ENCODE measurements at places on chromosomes 12 and 14.
A peak's percentile ranks its signal among the peaks of the same experiment; 100 is the strongest.

GRCh38 chr14:35362911-35363374 lies 41.6 kb downstream of the NFKBIA start:
- no peak for DNase-seq

- no peak for DNase-seq
Observed at GRCh38 chr14:61628016-61628725, 67.1 kb upstream of the HIF1A start.

DNA sequence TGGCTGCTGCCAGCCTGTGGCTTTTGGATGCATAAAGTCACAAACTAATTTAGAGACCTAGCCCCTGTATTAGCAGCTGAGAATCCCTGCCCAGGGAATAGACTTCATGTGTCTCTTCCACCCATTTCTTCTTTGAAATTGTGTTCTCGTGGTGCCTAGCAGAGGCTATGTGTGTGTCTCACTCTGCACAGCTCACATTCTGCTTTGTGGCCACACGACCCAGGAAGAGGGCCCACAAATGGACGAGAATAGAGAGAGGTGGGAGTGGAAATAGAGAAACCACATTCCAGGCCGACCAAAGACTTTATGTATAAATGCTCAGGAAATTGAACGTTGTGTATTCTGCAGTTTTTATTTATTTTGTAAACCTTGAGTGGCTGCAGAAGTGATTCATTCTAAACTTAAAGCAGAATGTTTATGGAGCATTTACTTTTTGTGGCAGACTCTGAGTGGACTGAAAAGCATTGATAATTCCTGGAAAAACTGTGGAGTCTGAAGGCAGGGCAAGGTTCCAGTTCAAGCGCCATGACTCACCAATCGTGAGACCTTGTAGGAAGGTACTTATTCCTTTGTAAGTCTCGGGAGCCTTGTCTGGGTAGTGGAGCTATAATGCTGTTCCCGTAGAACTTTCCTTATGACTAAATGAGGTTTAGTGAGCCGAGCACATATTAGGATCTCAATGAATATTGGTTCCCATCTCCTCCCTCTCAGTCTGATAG lies 9.1 kb downstream of the B4GALNT3 start:
- no peak for DNase-seq

DNA sequence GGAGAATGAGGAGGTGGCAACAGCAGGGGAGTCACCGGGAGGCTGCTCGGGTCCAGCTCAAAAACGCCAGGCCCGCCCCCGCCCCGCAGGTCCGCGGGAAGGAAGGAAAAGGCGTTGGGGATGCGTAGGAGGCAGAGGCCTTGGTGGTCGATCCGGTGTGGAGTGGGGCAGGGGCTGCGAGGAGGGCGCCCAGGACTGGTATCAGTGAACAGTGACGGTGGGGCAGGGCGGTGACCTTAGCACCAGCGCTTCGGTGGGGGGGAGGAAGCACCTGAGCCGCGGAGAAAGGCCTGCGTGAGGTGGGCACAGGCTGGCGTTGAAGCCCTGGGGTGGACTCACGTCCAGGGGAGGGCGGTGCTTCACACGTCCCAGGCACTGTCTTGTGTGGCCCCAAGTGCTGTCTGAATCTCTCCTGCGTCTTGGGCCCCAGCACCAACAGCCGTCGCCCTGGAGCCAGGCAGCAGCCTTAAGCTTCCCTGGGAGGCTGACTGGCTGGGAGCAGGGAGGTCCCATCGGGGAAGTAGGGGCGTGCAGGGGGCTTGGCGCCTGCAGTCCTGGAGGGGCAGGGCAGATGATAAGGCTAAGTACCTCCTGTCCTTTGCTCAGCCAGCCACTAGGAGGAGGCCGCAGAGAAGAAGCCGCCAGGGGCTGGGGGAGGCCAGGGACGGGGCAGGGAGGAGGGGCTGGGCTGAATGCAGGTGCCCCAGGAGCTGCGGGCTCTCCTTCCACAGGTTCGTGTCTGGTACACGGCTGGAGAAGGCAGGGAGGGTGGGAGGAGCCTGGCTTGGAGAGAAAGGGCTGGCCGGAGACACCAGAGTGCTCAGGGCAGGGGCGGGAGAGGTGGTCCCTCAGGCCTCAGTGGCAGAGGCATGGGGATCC lies 26.5 kb downstream of the ZBTB42 start:
- peak; percentile 69 for DNase-seq

DNA sequence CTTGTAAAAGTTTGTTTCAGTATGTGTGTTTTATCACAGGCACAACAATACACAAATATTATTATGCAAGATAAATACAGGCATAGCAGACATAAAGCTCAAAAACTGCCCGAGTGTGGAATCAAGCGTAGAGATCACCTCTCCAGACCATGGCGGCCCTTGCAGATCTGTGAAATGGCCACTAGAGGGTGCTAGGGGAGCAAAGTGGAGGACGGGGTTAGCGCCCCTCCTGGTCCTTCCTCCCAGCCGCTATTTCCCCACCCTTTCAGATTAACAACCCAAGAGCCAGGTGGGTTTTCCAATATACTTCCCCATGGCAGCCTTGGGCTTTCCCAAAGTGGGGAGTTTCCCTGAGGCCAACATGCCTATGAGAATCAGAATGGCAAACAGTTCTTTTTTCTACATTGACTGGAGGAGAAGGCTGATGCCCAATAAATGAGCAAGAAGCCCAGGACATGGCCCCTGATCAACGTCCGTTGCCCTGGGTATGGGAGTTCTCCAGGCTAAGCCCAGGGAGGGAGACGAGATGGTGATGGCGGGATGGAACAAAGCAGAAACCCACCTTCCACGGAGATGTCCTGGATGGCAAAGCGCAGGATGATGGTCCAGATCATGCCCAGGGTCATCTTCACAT lies 67.4 kb downstream of the ACTN1 start:
- DNase-seq = peak; percentile 79

DNA sequence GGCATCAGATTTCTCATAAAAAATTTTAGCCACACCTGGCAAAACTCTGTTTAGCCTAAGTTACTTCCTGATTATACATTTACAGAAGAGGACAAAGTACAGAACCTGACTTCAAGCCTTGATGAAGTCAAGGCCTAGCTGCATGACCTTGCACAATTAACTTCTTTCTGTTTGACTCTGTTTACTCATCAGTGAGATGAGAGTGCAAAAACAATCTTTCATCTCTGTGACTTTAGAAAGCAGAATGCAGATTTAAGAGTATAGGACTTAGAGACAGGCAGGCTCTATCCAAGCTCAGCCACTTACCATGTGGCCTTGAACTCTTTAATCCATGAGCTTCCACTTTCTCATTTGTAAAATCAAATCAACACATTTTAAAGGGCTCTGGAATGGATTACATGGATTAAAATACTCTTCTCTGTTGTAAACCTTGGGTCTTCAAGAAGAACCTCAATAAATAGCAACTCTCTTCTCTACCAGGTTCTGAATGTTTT lies 1178.9 kb downstream of the FLRT2 start:
- no peak for DNase-seq

- DNase-seq = peak; percentile 83
Observed at GRCh38 chr12:124771462-124772288, 92.0 kb downstream of the SCARB1 start.

DNA sequence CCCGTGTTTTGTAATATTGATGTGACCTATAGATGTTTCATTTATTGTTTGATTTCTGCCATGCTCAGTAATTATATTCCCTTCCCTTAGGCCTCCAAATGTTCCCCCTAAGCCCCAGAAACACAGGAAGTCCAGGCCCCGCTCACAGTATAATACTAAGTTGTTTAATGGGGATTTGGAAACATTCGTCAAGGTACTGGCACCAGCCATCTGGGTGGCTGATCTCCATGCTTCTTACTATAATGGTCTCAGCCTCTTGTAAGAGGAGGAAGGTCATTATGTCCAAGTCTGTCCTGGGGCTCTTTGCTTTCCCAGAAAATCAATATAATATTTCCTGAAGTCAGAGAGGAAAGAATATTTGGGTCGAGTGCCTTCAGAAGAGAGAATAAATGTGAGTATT lies 130.9 kb downstream of the KICS2 start:
- no peak for DNase-seq

GRCh38 chr14:74415115-74415437 lies 10.9 kb downstream of the SYNDIG1L start:
- DNase-seq = no peak

GRCh38 chr14:56085471-56085870 lies 32.7 kb upstream of the PELI2 start:
- no peak for DNase-seq

DNA sequence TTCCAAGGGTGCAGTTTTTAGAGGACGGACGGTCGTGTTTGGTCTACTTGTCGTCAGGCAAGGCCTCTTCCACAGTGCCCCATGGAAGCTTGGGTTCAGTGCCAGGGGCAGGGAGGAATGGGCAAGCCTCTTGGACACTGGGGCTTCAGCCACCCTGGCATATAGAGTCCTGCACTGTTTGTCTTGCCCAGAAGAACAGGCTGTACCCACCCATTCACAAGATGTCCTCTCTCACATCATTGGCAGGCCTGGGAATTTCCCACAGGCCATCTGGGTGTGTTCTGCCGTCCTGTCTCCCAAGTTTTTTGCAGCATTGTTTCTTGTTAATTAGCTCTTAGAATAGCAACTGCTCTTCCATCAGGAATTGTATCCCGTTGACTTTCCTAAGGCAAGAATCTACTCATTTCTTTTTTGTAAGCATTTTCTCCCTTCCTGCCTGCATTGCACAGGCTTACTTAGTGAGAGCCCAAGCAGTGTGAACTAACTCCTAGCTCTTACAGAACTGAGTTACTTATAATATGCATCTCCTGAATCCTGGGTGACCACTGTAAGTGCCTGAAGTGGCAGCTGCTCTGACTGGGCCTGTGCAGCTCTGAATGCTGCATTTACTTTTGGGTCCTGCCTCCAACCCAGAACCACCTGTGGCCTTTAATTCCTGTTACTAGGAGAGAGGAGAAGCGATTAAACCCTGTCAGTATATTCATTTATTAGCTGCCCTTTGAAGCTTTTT lies 149.4 kb upstream of the HIF1A start:
- DNase-seq = no peak

DNA sequence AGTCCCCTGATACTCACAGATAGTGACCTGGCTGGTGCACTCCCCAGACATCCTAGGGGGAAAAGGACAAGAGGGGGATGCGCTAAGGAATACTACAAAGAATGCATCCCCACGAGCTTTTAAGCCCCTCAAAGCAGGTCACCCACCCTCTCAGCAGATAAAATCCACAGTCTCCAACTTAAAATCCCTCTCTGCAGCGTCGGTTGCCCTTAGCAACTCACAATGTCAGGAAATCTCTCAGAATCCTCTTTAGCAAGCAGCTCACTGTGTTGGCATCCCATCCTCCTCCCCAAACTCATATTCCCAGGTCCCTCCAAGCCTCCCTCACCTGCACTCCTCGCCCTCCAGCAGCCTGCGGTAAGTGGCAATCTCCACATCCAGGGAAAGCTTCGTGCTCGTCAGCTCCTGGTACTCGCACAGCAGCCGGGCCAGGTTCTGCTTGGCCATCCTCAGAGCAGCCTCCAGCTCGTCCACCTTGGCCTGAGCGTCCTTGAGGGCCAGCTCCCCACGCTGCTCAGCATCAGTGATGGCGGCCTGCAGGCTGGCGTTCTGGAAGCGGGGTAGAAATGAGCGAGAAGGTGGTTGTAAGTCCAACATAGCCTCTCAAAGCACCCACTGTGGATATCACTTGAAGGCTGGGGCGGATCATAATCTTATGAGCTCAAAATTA lies 5.5 kb upstream of the KRT79 start:
- no peak for DNase-seq

- DNase-seq = no peak
Observed at GRCh38 chr14:74739293-74740030, 23.7 kb upstream of the YLPM1 start.

- no peak for DNase-seq
Observed at GRCh38 chr12:119627019-119627643, 33.6 kb downstream of the TMEM233 start.

- no peak for DNase-seq
Observed at GRCh38 chr12:41972196-41972595, 172.5 kb downstream of the GXYLT1 start.

GRCh38 chr12:53518381-53518780 lies 11.1 kb upstream of the NPFF start:
- no peak for DNase-seq

GRCh38 chr14:73684627-73685026 lies 29.6 kb downstream of the PNMA1 start:
- DNase-seq = no peak

- DNase-seq = no peak
Observed at GRCh38 chr12:130523208-130523607, 185.5 kb downstream of the PIWIL1 start.

DNA sequence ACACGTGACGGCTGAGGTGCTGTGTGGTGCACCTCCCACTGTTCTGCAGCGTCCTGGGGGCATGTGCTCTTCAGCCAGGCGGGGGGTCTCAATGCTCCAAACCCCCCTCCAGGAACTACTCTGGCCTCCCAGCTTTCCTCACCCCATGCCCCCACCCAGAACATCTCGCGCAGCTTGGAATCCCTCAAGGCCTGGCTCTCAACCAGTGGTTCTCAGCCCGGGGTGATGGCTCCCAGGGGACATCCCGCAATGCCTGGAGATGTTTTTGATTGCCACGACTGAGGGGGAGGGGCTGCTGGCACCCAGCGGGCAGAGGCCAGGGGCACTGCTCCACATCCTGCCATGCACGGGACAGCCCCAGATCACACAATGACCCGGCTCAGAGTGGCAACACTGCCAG lies 78.9 kb upstream of the DICER1 start:
- no peak for DNase-seq

GRCh38 chr12:68853396-68854077 lies 45.6 kb downstream of the MDM2 start:
- no peak for DNase-seq

DNA sequence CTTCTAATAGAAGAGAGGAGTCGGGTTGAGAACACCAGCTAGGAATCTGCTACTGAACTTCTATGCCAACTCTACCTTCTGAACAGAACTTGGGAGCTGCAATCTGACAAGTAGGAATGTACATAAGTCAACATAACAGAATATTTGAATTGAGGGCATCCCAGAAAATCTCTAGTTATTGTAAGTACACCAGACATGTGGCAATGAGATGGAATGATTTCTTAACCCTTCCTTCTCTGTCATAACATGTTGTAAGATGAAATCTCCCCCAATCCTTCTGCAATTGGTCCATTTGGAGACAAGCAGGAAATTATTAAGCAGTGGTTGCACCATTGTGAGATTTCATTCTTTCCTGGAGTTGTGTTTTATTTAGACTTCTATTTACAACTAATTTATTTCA lies 68.7 kb upstream of the TMPO start:
- DNase-seq = no peak

DNA sequence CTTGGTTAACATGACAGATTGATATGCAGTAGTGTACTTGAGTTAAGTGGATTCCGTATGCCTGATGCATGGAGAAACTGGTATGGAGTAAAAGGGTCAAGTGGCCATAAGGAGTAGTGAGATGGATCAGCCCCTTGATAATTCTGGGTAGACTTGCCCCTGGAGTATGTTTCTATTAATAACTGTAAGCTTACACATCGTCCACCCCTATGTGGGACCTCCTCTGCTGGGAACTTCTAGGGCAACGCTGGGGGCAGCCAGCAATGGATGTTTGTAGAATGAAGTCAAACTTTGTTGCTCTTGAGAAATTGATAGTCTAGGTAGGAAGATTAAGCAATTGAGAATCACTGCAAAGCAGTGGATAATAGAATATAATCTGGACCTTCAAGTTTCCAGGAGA lies 3.5 kb downstream of the C12orf75 start:
- DNase-seq = no peak

- DNase-seq = no peak
Observed at GRCh38 chr14:44040561-44040960, 466.5 kb downstream of the FSCB start.

- DNase-seq = no peak
Observed at GRCh38 chr12:75986001-75986746, 45.4 kb downstream of the PHLDA1 start.

All from activated naive CD4-positive, alpha-beta T cell treated with anti-CD3 and anti-CD28 coated beads, Interleukin-2, amount 50 U/mL, for 16 hours (primary cell).